ENCODE measurements at places on chromosomes 3 and 15.

- no peak for DNase-seq
Measured at GRCh38 chr3:45858809-45859543, 17.1 kb upstream of the LZTFL1 start.

DNA sequence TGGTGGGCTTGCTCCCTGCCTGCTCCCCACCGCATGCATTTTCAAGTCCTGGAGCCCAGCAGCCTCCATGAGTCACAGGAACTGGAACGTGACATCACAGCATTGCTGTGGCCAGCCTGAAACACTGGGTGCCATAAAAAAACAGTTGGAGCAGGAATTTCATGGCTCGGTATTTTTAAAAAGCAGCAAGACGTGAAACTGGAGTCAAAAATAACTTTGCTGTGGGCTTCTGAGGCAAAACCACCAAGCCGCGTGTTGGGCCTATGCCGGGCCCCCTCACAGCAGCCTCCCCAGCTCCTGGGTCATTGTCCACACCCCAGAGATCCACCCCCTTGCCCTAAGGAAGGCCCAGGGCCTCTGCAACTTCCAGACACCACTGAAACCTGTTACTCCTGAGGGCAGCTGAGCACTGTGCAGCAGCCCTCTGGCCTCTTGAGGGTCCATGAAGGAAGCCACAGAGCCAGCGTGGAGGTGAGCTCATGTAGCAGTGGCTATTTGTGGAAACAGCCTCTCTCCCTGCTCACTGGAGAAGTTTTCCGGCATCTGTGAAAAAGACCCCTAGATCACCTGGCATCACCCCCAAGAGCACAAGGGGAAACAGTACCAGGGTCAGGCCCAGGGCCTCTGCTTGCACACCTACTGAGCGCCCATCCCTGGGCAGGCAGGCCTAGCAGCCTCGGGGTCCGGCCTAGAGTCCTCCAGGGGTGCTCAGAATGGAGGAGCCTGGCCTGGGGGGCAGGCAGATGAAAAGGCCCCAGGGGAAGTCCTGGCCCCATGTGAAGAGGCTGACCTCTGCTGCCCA is 34.0 kb upstream of the DUSP7 start:
- DNase-seq: peak; percentile 91

DNA sequence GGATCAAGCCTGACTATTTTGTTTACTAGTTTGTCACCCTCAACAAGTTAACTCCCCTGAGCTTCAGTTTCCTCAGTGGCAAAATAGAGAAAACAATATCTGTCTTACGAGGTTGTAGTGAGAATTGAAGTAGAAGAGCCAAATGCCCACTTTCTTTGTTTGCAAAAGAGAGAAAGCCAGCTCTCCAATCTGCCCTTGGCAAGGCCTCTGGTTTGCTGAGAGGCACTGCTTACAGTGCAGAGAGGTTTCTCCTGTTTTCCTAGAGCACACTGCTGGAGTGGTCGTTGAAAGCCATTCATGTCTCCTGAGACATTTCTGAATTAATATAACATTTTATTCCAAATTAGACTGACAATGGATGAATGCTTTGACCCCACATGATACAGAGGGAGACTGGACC is 260.5 kb upstream of the IGF1R start:
- DNase-seq: no peak

GRCh38 chr3:110070161-110070916 is 733.0 kb upstream of the DPPA4 start:
- peak; percentile 18 for DNase-seq

DNA sequence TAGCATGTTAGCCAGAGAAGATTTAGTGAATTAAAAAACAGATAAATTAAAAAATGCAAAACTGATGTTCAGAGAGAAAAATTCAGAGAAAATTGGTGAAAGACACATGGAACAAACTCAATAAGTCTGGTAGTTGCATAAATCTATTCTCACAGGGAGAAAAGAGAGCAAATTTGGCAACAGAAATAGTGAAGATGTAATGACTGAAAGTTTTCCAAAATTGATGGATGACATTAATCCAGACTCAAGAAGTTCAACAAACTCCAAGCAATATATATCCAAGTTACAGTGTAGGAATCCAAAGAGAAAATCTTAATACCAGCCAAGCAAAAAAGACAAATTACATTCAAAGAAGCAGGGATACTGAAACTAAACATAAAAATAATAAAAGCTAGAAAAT is 302.7 kb upstream of the ARPP21 start:
- DNase-seq: no peak

- peak; percentile 63 for DNase-seq
Measured at GRCh38 chr15:66703540-66703941, 1.5 kb downstream of the SMAD6 start.

DNA sequence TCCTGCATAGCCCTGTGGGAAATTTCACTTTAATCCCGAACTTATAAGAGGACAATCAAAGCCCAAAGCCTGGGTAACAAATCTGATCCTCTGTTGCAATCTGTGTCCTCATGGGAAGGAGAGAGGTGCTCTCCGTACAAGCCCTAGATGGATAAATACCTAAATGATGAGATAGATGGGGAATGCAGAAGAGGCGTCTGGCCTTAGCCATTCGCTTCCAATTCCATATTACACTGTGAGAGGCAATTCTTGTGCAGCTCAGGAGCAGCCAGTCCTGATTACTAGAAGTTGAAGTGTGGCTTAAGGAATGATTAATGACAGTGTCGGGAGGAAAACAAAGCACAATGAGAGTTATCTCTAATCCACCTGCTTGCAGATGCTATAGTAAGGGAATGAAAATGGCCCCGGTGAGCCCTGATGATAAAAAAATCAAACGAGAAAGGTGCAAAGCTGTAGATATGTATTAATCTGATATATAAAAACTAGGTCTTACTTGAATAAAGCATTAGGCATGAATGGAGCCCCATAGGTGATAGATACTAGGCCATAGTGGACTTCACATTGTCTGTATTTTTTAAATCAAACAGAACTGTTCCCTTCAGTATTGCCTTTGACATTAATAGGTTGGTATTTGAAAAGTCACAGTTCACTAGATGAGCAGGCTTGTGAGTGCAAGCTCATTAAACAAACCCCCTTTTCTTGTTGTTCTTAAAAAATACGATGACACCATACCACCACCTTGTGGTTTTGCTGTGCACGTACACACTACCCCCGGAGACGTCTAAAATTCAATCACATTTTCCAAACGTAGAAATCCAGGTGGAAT is 54.2 kb upstream of the TMCO5A start:
- DNase-seq: no peak

- no peak for DNase-seq
Measured at GRCh38 chr3:66372681-66373350, 128.0 kb downstream of the LRIG1 start.

GRCh38 chr15:100878648-100879047 is 983 bp upstream of the ALDH1A3 start:
- no peak for DNase-seq

DNA sequence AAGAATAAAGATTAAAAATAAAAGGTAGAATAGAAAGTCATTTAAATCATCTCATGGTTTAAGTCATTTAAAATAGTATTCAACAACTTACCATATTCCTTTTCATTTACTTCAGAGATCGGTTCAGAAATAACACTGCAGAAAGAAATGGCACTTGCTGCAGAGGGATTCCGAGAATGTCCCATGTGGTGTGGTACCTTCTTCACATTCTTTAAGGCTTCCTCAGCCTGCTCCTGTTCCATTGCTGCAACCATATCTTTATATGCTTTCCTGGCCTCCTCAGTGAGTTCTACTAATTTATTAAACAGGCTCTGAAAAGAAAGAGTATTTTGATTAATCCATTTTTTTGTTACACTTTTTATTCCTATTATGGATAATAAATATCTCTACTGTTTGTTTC is 32.6 kb upstream of the SHC4 start:
- peak; percentile 18 for DNase-seq

DNA sequence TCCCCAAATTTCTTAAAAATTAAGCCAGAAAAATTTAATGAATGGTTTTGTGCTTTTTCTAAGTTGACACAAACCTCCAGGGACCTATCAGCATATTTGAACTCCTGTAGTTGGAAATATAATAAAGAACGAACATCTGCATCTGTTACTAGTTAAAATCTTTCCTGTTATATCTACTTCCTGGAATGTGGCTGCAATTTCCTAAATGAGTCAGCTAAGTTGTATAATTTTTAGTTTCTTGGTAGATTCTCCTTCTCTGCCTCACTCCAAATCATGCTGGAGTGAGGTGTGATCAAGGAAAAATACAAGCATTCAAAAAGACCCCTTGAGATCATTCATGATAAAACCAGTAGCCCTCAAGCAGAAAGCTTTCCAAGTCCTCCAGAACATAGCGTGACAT is 106.2 kb upstream of the MCTP2 start:
- DNase-seq: no peak

- no peak for DNase-seq
Measured at GRCh38 chr15:81060907-81061306, 60.2 kb downstream of the TLNRD1 start.

GRCh38 chr15:52680761-52681160 is 1.6 kb upstream of the ATOSA start:
- DNase-seq: no peak

DNA sequence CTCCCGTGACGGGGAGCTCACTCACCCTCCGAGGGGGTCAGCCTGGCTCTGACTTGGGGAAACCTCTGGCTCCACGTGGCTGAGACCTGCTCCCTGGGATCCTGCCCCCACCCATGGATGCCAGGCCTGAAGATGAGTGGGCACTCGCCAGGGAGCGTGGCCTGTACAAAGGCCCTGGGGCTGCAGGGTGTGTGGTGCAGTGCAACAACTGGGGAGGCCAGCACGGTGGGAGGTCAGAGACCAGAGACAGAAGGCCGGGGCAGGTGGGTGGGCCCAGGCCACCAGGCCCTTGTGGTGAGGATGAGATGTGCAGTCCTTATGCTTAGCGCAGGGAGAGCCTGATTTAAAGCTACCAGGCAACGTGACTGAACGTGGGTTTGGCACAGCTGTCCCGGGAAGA is 5.0 kb downstream of the DNAJB8 start:
- no peak for DNase-seq

GRCh38 chr3:72560846-72561675 is 287.2 kb downstream of the SHQ1 start:
- DNase-seq: no peak
